ENCODE measurements at places on chromosomes 5 and 9.

GRCh38 chr5:15831408-15831807, 331.4 kb downstream of the FBXL7 start:
- DNase-seq: no peak

- no peak for DNase-seq
Observed at GRCh38 chr5:76490960-76491359, 87.9 kb downstream of the IQGAP2 start.

DNA sequence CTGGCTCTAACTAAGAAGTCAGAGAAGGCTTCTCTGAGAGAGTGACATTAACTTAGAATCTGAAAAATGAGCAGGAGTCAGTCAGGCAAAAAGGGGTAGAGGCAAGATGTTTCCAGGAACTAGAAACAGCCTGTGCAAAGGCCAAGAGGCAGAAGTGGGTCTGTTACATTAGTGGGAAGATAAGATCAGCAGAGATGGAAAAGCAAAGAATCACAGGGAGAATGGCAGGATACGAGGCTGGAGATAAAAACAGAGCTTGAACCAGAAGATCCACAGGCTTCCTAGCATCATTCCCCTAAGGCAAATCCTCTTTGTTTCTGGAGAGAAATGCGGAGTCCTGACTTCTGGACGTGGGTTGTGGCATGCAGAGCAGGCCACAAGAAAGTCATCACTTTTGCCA, 27.4 kb downstream of the ASTN2 start:
- no peak for DNase-seq

DNA sequence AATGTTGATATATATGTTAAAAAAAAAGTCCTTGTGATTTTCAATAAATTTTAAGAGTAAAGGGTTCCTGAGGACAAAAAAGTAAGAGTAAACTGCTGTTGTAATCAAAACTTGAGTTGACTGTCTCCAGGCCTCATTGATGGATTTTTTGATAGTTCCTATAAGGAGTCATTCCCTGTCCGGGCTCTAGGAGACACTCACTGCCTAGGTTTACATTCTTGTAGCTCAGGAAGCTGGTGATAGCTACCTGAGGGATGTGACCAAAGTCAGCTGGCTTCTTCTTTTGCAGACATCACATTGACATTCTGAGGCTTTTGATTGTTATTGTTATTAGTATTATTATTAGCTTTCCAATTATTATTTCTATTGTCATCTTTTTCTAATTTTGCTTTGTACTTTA, 116.5 kb upstream of the FBXL7 start:
- DNase-seq: no peak

- peak; percentile 28 for DNase-seq
Observed at GRCh38 chr5:179801304-179802206, 5.1 kb downstream of the MGAT4B start.

GRCh38 chr5:2184563-2185540, 302.1 kb upstream of the IRX4 start:
- no peak for DNase-seq

DNA sequence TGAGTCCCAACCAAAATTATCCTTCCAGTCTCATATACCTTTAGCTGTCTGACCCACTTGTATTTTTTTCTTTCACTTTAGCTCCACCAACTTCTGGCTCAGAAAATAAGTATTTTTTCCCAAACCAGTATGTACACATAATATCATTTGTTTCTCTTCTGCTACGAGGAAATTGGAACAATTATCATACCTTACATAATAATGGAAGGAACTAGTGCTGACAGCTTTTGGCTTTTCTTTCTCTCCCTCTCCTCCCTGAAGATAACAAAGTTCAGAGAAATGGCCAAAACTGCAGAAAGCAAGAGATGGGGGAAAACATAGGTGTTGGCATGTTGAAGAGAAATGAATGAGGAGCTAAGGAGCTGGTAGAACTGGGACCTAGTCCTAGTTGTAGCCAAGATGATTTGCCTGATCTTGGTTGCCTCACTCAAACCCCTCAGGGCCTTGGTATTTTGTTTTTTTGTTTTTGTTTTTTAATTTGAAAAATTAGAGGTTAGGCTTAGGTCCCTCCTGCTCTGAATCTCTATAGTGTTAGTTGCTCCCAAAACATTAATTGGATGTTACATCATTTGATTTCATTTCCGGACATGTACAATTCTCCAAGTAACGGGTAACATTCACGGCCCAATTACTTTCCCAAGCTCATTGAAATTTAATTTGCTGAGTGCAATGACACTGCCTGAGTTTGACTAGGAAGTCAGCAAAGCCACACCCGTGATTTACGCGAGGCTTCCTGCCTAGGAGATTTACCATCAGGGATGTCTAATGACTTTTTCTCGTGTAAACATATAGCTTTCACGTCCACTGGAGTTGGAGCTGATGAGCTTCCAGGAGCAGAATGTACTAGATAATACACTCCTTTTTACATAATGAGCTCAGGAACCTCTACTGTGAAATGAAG, 291.6 kb downstream of the TLE1 start:
- DNase-seq: no peak

GRCh38 chr9:14479163-14479560, 165.2 kb upstream of the NFIB start:
- DNase-seq: no peak

- no peak for DNase-seq
Observed at GRCh38 chr5:33474931-33475499, 34.2 kb downstream of the TARS1 start.

GRCh38 chr5:5781335-5781734, 358.9 kb downstream of the ICE1 start:
- no peak for DNase-seq

DNA sequence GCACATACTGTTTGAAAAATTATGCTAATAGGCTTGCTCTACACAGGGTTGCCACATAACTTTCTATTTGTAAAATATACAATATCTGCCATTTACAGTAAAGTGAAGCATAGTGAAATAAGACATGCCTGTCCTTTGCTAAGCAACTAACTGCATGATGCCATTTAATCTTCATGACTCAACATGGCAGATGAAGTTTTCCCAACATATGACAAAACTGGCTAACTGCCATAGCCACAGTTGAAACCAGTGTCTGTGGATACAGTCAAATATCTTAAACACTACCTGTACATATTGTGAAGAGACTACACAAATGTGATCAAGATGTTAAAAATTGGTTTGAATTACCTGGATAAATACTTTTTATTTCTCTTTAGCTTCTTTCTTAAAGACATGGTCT, 3.1 kb upstream of the DMAC1 start:
- no peak for DNase-seq

DNA sequence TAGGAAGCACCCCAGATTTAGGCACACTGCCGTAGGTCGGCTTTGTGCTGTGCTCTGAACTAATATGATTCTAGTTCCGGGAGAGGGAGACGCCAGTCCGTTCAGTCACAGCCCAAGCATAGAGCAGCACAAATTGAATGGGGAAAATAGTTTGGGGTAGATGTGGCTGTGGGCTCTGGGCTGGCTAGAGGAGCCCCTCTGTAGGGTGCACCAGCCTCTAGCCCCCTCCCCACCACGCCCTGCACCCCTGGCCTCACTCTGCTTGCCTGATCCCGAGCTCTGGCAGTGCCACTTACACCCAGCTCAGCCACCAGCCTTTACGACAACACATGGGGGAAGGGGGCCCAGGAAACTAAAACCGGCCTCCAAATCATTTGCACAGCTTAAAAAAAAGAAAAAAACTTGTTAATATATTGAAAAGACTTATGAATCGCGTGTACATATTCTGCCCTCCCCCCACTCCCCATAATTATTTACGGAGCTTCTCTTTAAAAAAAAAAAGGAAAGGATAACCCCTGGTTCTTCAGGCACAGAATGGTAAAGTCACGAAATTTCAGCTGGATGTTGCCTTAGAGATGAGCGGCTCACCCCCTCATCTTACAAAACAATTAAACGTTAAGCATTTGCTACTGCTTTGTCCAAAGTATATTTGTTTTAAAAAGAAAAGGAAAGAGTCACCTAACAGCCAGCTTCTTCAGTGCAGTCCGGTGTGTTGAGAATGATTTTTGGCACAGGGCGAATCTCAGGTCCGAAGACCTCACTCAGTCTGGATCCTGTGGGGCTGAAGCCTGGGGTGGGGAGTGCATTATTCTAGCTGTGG, 3.5 kb downstream of the LMX1B start:
- no peak for DNase-seq

DNA sequence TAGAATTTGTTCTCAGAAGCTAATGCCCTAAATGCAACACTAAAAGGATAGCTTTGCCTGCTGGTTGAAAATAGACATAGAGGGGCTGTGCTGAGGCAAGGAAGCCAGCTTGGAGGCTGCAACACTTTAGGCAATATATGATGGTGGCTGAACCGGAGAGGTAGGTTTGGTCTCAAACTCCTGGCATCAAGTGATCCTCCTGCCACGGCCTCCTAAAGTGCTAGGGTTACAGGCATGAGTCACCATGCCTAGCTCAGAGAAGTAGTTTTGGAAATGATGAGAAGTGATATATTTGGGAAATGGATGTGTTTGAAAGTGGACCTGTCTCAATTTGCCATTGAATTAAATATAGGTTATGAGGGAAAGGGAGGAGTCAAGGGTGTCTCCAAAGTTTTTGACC, 10.0 kb downstream of the DUSP1 start:
- no peak for DNase-seq

GRCh38 chr5:162187371-162187770, 119.8 kb downstream of the GABRG2 start:
- no peak for DNase-seq

DNA sequence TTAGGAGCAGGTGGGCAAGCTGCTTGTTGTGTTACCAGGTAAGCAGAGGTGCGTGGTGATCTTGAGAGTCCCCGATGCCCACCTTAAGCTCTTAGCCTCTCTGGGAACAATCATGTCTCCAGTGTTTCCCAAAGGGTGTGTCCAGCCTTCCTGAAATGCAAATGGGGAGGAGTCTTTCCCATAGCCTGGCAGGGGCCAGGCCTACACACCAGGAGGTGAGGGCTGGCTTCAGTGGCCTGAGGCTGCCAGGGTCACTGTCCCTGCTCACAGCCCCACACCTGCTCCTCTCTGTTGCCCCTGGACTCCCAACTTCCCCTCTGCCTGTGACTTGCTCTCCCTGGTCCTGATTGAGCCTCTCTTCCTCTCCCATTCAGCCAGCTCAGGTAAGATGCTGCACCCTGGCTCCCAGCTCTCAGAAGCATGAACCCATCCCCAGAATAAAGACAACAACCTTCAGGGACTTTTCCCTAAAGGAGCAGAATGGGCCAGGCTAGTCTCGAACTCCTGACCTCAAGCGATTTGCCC, 65.7 kb upstream of the PHYKPL start:
- DNase-seq: no peak

DNA sequence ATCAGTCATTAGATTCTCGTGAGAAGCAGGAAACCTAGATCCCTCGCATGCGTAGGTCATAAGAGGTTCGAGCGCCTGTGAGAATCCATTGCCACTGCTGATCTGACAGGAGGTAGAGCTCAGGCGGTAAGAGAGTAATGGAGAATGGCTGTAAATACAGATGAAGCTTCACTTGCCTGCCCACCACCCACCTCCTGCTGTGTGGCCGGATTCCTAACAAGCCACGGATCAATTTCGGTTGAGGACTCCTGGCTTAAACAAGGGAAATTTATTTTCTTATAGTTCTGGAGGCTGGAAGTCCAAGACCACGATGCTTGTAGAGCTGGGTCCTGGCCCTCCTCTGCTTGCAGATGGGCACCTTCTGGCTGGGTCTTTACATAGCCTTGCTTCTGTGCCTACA, 200.4 kb downstream of the PCSK5 start:
- DNase-seq: no peak

GRCh38 chr9:9855177-9856078, 757.4 kb downstream of the PTPRD start:
- DNase-seq: no peak

DNA sequence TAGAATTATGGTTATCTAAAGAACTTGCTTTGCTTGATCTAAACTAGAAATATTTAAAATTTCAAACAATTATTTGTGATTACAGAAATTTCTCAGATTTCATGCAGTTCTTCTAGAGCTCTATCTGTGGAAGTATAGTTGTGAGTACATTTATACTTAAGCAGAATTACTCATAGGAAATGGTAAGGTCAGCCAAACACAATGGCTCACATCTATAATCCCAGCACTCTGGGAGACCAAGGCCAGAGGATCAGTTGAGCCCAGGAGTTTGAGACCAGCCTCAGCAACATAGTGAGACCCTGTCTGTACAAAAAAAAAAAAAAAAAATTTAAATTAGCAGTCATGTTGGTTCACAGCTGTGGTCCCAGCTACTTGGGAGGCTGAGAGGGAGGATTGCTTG, 71.0 kb downstream of the INVS start:
- DNase-seq: no peak

DNA sequence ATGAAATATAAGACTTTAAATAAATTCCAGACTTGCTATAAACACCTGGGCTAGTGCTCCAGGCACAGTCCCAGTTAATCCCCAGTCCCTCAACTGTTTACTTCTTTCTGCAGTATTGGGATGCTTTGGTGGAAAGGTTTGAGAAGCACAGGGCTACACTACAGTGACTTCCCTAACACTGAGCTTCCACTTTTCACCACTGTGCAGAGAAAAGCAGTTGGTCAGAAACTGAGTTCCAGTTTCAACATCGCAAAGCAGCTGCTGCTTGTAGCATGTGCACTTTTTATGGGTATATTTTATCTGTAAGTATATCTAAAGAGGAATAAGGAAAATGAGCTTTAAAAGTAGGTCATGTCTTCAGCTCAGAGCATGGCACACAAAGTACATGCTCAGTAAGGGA, 339.7 kb downstream of the NTRK2 start:
- DNase-seq: no peak

- DNase-seq: no peak
Observed at GRCh38 chr9:83936523-83936922, 15.3 kb upstream of the KIF27 start.

DNA sequence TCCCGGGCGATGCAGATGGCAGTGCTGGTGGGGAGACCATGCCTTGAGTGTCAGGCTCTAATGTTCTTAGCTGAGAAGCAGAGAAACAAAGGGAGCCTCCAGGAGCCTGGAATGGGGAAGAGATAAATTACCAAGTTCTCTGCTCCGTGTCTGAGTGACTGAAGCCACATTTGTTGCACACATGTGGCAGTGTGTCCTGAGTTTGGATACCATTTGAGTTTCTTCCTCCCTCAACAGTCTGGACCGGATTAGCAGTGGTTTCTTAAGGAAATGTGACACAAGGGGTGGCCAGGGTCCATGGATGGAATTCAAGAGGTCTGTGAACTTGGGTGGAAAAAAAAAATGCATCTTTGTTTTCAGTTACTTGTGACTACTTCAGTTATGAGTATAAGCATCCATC, 50.7 kb upstream of the GARNL3 start:
- DNase-seq: no peak

DNA sequence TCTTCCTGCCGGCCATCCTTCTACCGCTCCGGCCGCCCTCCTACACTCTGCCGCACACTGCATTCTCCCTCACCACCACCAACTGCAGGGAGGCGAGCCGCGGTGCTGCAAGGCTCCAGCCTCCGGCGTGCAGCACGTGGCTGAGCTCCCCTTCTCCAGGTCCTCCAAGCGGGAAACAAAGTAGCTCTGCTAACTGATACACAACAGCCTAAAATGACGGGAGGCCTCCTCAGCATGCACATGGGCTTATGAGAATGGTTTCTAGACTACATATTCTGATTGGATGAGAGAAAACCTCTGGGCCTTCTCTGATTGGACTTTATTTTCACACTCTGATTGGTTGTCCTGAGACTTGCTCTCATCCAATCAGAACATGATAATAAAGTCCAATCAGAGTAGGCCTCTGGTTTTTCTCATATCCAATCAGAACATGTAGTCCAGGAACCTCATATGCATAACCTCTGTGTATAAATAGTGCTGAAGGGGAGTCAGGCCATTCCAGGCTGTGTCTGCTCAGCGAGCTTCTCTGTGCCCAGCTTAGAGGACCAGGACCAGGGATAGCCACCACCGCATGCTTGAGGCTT, 27.0 kb upstream of the ZNF354B start:
- no peak for DNase-seq

- peak; percentile 80 for DNase-seq
Observed at GRCh38 chr5:43065948-43066798, 26.1 kb upstream of the ANXA2R start.
